Osteocyte (in vitro differentiated cells): ENCODE measurements at places on chromosomes 7 and 10. TPM values are rescaled to one million over a fixed set of nuclear protein-coding genes. Genes with fewer than 3 reads are reported as not detected.

DNA sequence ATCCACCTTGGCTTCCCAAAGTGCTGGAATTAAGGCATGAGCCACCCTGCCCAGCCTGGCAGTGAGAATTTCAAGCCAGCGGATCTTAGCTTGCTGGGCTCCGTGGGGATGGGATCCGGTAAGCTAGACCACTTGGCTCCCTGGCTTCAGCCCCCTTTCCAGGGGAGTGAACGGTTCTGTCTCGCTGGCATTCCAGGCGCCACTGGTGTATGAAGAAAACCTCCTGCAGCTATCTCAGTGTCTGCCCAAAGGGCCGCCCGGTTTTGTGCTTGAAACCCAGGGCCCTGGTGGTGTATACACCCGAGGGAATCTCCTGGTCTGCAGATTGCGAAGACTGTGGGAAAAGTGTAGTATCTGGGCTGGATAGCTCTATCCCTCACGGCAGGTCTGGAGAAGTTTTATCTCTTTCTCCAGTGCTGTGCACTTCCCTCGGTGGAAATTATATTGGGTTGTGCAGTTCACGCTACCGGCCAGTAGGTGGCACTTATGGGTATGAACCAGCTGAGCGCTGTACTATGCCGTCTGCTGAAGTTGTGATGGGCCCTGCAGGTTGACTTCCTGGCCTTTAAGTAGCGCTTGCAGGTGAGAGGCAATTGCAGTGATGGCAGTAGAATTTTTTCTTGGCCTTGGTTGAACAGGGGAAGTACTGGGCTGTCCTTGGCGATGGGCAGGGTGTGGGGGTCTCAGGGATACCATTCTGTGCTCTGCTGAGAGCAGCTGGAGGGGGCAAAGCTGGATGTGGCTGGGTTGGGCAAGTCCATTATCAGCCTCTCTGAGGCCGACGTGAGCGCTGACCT is 138.0 kb upstream of the MTPN start:
- no peak for DNase-seq

DNA sequence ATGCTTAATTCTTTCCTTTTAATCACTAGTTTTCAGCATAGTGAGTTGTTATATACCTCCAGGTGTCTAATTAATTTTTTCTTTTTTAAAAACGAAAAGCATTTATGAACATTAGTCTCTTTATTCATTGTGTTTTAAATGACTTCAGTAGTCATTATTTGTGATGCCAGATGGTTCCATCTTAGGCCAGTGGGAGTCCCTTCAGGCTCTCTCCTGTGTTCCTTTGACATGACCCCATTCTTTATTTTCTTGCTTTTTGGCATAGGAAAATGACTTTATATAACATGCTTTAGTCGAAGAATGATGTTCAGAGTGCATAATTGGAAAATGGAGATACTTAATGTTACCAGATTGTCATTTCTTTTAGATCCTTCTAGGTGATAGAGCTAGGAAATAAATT is 24.4 kb downstream of the MKLN1 start:
- DNase-seq: no peak

DNA sequence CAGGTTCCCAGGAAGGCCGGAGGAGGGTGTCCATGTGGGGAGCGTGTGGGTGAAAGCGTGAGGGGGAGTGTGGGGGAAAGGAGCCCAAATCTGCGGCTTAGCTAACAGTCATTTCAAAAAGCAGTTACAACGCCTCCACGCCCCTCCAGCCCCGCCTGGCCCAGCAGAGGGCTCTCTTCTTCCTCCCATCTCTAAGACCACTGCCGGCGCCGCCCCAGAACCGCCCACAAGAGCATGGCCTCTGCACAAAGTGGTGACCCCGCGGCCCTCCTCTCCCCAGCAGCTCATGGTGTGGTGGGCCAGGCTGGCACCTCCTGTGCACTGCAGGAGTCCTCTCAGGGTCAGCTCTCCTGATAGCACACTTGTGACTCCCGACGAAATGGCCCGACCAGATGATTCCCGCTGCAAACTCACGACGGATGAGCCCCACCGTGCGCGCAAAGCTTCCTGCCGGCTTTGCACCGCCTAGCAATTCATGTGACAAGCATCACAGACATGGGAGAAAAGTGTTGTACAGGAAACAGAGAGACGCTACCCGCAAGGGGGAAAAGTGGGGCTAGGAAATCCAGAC is 12.4 kb upstream of the HUS1 start:
- DNase-seq: peak; percentile 89

- no peak for DNase-seq
These were observed 4.4 kb downstream of the DOCK4 start for GRCh38 chr7:112201839-112202238.

- no peak for DNase-seq
These were observed 229.8 kb downstream of the DNAJB6 start for GRCh38 chr7:157566631-157567006.

DNA sequence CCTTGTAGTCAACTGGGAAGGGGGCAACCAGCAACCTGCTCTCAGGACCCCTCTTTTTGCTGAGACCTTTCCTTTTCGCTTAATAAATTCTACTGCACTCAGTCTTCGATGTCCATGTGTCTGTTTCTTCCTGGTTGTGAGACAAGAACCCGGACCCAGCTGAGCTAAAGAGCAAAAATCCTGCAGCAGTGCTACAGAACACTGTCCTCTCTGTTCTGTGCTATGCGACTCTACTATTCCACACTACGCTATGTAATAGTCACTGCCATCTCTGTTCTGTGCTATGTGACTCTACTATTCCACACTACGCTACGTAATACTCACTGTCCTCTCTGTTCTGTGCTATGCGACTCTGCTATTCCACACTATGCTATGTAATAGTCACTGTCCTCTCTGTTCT is 34.3 kb downstream of the DIP2C start:
- DNase-seq: no peak

- DNase-seq: no peak
These were observed 133.2 kb downstream of the CAMK1D start for GRCh38 chr10:12482587-12482986.

DNA sequence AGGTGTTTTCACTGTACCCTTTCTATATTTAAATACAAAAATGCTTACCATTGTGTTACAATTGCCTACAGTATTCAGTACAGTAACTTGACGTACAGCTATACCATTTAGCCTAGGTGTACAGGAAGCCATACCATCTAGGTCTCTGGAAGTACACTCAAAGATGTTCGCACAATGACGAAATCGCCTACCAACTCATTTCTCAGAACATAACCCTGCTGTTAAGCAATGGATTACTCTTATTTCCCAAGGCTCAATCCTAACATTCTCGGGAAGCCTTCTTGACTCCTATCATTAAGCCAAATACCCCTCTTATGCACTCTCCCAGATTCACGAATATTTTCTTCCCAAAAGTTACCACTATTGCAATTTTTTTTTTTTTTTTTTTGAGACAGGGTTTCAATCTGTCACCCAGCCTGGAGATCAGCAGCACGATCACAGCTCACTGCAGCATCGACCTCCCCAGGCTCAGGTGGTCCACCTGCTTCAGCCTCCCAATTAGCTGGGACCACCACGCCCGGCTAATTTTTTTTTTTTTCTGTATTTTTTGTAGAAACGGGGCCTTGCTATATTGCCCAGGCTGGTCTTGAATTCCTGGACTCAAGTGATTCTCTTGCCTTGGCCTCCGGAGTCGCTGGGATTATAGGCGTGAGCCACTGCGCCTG is 1.5 kb downstream of the CWF19L1 start:
- no peak for DNase-seq

Gene ZRANB1
- 26.4 and 26.8 TPM in 2 replicates for total RNA-seq

Gene CFAP46
- total RNA-seq: 0.50 and 0.56 TPM in 2 replicates
